Bone marrow (tissue), 2 donors: ENCODE measurements at places on chromosomes 13 and 19.

DNA sequence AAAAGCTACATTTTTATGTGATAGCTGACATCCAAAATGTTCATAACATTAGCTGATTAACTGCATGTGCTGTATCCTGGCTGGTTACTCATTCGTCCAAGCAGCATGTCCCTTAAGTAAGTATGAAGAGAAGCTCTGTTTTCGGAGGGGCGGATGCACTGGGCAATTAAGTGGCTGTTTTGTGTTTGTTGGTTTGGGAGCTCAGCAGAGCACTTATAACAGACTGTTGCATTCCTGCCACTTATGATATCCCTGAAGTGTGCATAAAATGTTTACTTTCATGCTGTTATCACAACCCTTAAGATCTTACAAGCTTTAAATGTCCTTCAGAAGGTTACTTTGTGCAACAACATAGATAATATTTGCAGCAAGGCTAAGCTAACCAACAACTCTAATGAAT is 264.1 kb downstream of the NALCN start:
- no peak for DNase-seq

- DNase-seq: no peak
These were observed 6.6 kb upstream of the TEX101 start for GRCh38 chr19:43408043-43408442.

GRCh38 chr13:48318821-48319511 is 15.4 kb downstream of the RB1 start:
- DNase-seq: no peak

- DNase-seq: no peak
These were observed 113.1 kb downstream of the ABCC4 start for GRCh38 chr13:95188128-95188527.

DNA sequence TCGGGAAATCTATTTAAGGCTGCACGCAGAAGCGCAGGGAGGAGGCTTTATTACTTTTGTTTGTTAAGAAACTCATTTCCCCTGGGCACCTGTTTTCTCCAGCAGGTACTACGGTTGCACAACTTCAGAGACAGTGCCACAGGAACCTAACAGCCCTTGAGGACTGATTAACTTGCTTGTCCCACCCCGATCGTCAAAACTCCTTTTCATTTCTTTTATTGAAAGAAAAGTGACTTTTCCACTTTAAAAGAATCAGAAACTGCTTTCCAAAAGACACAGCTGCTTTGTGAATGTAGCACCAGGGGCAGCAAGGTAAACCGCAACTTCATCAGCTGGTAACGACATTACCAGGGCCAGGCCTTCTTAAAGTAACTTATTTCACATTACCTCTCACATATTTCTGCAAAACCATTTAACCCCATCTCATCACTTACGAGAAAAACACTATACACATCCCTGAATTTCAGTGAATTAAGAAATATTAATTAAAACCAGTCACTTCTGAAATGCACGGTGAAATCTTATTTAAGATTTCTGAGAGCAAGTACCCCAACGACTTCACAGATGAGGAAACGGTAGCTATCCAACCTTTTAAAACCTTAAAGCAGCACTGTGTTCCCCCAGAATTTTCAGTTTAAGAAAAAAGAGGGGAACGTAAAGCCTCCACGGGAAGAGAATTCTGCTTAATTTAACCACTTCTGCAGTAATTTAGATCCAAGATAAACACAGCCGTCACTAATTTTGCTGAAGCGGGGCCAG is 1.4 kb downstream of the ANKRD10 start:
- DNase-seq: no peak

GRCh38 chr13:91934354-91934753 is 535.9 kb downstream of the GPC5 start:
- no peak for DNase-seq

- DNase-seq: no peak
These were observed 507 bp downstream of the COL4A1 start for GRCh38 chr13:110306340-110306959.

DNA sequence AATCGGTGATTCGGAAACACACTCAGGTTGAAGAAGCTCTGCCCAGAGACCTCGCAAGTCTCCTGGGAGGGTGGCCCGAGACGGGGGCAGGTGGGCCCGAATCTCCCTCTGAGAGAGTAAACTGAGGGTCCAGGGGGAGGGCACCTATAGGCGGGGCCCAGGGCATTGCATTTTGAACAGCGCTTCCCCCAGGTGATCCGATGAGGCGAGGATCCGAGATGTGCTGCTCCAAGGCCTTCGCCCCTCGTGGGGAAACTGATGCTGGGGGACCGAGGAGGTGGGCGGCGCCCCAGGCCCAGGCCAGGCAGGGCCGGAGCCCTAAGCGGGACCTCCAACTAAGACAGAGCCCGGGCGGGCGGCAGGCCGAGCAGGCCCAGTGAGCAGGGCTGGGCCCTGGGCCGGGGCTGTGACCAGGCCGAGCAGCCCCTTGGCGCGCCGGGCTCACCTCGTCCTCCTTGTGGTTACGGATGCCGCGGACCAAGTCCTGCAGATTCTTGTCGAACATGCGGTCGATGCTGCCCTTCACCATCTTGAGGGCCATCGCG is 500 bp downstream of the AP3D1 start:
- no peak for DNase-seq

- DNase-seq: no peak
These were observed 9.1 kb downstream of the NFIC start for GRCh38 chr19:3375221-3376090.

DNA sequence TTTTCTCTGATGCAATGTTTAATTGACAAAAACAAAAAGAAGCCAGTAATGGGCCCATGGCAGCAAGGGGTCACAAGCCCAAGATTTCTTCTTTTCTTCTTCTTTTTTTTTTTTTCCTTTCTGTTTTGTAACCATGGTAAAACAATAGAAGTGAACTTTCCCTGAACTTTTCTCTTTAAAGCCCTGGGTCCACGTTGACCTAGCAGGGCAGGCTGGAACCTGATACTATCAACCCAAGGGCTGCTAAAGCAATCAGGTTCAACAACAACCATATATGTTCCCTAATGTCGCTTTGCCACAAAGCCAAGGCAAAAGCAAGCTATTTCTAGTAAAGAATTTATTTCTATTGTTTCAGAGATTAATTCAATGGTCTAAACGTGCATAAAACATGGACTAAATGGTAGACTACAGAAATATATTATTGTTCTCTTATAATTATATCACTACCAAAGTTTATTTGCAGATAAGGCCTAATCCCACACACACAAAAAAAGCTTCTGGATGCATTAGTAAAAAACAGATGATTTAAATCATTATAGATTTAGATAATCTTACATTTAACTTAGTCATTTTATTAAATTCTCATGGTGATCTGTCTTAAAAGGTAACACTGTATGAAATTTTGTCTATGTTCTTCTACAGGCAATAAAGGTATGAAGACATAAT is 153.9 kb downstream of the DACH1 start:
- DNase-seq: no peak

- no peak for DNase-seq
These were observed 46.5 kb downstream of the ZNF611 start for GRCh38 chr19:52688335-52688734.

DNA sequence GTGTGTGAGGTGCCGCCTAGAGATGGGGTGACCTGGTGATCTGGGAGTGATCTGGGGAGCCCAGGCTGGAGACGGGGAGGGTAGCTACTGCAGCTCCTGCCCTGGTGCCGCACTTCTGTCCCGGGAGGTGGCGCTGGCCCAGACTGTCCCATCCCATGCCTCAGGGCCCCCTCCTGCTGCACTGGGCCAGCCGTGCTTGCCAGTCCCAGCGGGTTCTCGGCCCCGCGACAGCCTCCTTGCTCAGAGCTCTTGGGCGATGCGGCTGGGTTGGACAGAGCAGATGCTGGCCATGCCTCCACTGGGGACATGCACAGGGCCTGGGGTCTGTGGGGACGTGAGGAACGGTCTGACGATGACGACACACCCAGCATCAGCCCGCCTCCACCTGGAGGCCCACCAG is 2.5 kb downstream of the RAX2 start:
- DNase-seq: no peak

DNA sequence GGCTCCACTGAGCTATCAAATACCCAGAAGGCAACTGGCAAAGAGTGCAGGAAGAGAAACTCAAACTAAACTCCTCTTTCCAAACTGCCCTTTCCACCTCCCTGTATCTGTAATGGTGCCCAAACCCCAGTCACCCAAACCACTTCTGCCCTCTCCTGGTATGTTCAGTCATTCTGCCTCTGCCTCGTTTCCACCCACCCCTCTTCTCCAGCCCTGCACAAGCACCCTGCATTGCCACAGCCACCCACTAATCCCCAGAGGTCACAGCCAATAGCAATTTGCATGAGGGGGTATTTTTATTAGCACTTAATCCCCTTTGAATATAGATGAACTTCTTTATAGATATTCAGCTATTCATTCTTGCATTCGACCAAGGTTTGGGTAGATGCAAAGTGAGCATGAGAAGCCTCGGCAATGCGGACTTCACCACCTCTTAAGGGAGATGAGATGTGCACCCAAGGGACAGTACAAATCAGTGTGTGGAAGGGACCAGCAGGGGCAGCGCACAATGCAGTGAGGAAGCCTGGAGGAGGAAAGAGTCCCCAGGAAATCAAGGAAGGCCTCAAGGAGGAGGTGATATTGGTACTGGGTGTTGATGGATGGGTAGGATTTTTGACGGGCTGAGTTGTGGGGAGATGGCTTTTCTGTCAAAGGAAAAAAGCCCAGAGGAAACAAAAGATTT is 12.4 kb downstream of the TMEM272 start:
- DNase-seq: no peak

DNA sequence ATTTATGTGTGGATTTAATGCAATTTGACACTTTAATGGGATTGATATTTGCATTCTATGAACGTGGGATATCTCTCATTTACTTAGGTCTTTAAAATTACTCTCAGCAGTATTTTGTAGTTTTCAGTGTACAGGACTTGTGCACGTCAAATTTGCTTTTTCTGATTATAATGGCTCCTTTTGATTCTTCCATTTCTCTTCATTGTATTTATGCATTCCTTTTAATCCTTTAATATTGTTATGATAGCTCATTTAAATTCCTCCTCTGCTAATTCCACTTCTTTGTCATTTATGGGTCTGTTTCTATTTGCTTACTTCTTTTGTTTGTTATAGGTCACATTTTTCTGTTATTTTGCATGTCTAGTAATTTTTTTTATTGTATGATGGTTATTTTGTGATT is 226.6 kb downstream of the ATP8A2 start:
- DNase-seq: no peak

DNA sequence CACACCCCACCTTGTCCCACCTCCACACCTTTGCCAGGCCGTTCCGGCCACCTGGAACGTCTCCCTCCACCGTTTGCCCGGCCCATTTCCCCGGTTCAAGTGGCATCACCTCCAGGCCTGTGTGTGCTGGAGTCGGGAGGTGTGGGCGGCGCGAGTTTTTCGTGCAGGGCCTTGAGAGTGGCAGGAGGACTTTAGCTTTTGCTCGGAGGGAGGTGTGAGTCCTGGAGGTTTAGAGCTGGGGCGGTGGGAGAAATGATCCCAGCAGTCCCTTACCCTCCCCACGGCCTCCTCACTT is 4.3 kb upstream of the PALM start:
- DNase-seq: no peak

DNA sequence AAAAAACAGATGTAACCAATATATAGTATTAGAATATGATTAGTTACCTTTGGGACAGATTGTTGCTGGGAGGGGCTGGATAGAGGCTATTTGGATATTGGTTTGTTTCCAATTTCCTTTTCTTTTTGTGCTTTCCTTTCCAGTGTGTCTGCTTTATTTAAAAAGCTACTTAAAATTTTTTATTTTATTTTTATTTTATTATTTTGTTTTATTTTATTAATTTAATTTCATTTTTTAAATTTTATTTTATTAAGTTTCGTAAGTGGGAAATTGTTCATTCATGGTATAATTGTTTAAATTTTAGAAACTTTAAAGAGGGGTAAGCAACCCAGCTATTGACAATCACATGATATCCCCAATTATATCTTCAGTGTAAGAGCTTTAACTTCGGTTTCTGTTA is 2077.0 kb upstream of the PCDH20 start:
- DNase-seq: no peak

GRCh38 chr13:25679159-25679558 is 307.4 kb downstream of the ATP8A2 start:
- no peak for DNase-seq
